Activated T-helper 2 cell treated with anti-CD3 and anti-CD28 coated beads, Interferon-gamma antibody, Interleukin-2, Interleukin-4, amounts not matched to agents 10 μg/mL and 5 μg/mL and 100 μg/mL, durations not matched to agents 14 hours and 24 hours and 36 hours (primary cell): ENCODE measurements at places on chromosomes 5 and 9. TPM values are rescaled to one million over a fixed set of nuclear protein-coding genes. Genes with fewer than 3 reads are reported as not detected.

- DNase-seq = no peak
Observed at GRCh38 chr9:121709798-121710197, 58.4 kb downstream of the DAB2IP start.

DNA sequence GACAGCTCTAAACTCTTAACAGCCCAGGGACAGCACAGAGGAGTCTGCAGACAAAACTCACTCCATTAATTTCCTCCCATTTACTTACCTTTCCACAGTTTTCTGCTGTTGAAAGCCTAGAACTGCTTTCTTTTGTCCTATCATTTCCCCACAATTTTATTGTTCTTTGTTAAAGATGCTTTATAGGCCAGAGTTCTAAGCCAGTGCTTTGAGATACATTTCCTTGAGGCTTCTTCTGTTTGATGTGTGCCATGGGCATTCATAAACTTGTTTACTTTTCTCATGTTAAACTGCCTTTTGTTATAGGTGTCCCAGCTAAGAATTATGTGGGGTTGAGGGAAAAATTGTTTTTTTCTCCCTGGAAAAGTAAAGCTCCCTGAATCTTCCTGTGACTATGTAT is 25.9 kb upstream of the SUB1 start:
- no peak for DNase-seq

DNA sequence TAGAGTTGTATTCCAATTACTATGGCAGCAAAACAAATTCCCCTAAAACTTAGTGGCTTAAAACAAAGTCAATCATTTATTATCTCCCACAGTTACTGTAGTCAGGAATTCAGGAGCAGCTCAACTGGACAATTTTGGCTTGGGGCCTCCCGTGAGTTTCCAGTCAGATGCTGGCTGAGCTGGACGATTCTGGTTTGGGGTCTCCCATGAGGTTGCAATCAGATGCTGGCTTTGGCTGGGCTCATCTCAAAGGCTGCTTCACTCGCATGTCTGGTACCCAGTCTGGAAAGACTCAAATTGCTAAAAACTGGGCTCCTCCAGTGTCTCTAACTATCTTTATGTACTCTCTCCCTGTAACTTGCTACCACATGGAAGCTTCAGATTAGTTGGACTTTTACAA is 130.1 kb downstream of the C5orf15 start:
- no peak for DNase-seq

GRCh38 chr5:126947146-126948010 is 83.0 kb downstream of the MARCHF3 start:
- no peak for DNase-seq

DNA sequence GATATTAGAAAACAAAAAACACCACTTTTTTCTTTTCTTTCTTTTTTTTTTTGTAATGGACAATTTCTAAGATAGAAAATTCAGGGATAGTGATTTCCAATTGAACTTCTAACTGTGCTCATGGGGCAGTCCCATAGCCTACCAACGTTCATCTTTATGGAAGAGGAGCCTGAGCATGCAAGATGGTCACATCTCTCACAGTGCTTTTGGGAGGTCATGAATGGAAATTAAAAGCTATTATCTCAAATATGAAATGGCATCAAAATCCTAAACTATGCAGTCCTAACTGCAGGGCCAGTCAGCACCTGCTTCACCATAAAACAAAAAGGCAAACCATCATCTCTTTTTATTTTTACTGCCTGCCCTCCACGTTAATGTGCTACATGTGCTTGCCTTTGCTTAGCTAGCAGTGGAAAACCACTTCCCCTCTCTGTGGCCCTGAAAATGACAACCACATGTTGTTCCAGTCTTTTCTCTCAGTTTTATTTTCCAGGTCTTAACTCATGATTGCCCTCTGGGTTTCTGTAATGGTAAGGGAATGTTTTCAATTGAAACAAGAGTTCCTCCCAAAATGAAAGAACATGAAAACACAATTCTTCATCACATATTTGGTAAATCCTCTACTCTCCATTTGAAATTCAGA is 16.7 kb downstream of the IFNB1 start:
- peak; percentile 16 for DNase-seq

- no peak for DNase-seq
Observed at GRCh38 chr5:126096442-126097006, 326.7 kb upstream of the GRAMD2B start.

GRCh38 chr5:116518423-116518822 is 56.2 kb downstream of the SEMA6A start:
- no peak for DNase-seq

GRCh38 chr5:94993491-94993890 is 291.4 kb downstream of the MCTP1 start:
- DNase-seq = no peak

GRCh38 chr5:157269761-157270272 is 3.9 kb downstream of the CYFIP2 start:
- DNase-seq = no peak

DNA sequence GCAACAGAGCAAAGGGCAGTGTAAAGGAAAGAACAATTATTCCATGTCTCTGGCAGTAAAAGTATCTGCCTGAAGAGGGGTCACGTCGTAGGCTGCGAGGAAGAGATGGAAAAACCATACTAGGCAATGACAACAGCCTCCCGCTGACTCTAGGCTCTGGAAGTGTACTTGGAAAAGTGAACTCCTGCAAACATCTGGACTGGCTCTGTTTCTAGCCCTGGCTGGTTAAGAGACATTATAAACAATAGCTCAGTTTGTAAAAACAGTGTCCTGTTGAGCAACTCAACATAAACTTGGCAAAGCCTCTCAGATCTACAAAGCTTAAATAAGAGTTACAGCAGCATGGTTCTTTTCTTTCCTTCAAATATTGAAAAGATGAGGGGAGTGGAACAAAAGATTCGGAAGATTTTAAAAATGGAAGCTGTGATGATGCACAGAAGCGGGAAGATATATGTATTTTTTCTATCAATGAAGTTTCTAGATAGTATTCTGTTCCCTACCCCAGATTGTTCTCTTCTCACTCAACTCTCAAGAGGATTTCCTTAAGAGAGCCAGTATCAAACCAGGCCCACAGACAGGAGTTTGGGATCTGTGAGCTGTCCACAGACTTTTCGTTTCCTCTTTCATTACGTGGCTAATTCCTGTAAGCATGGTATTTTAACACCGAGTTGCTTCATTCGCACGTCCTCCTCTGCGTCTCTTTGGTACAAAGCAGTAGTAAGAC is 79.4 kb downstream of the SPTLC1 start:
- DNase-seq = no peak

GRCh38 chr5:173915310-173916014 is 27.3 kb downstream of the CPEB4 start:
- DNase-seq = no peak

- no peak for DNase-seq
Observed at GRCh38 chr9:34034698-34035065, 14.0 kb downstream of the UBAP2 start.

DNA sequence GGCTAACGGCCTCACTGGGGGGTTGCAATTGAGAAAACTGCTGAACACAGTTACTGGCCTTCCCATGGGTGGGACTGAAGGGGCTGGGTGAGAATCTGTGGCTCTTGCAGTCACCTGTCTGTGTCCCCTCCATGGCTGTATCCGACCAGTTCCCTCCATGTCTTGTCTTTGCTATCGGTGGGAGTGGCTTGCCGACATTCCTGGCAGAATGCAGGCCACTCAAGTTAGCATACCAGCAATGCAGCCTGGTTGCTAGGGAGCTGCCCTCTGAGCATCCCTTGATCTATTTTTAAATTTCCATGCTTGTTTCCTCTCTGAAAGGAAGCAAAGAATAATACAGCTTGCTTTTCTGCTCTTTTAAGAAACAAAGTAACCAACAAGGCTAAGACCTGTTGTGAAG is 1509.7 kb upstream of the WWC1 start:
- DNase-seq = no peak

DNA sequence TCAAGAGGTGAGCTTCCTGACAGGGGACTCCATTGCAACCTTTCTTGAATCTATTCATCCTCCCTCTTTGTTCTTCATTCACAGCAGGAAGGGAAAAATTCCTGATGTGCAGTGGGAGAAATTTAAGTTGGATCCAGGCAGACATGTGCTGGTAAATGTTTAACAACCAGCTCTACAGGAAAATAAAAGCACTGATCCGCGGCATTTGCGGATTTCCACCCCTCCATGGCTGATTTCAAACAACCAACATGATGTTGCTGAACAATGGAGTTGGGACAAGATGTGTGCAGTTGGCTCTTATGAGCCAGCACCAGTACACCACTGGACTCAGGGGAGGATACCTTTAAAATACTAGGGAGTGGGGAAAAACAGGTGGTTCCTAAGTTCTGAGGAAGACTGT is 47.0 kb downstream of the SPRY4 start:
- no peak for DNase-seq

GRCh38 chr9:116405321-116405720 is 251.7 kb downstream of the PAPPA start:
- no peak for DNase-seq

- DNase-seq = no peak
Observed at GRCh38 chr9:12516573-12516972, 176.6 kb upstream of the TYRP1 start.

- no peak for DNase-seq
Observed at GRCh38 chr9:118230329-118230728, 526.1 kb downstream of the TLR4 start.

- no peak for DNase-seq
Observed at GRCh38 chr9:28718226-28718625, 1144.9 kb upstream of the C9orf72 start.

DNA sequence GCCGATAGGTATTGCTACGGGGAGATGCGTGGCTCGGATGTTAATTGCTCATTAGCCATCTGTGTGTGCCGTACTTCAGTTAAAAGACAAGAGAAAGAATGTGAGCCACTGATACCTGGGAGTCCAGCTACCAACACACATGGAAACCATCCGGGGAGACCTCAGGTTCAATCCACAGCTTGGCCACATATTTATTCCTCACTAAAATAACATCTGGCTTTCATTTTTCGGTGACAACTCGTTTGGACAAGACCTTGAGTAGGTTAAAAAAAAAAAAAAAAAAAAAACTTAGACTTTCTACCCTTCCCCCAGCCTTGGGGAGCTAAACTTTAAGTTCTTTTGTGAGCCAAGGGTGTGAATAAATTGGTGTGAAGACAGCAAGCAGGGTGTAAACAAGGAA is 84.1 kb downstream of the SLIT3 start:
- no peak for DNase-seq

- no peak for DNase-seq
Observed at GRCh38 chr9:93830012-93830596, 125.1 kb downstream of the BARX1 start.

GRCh38 chr9:108900176-108900575 is 33.7 kb downstream of the ELP1 start:
- DNase-seq = no peak

DNA sequence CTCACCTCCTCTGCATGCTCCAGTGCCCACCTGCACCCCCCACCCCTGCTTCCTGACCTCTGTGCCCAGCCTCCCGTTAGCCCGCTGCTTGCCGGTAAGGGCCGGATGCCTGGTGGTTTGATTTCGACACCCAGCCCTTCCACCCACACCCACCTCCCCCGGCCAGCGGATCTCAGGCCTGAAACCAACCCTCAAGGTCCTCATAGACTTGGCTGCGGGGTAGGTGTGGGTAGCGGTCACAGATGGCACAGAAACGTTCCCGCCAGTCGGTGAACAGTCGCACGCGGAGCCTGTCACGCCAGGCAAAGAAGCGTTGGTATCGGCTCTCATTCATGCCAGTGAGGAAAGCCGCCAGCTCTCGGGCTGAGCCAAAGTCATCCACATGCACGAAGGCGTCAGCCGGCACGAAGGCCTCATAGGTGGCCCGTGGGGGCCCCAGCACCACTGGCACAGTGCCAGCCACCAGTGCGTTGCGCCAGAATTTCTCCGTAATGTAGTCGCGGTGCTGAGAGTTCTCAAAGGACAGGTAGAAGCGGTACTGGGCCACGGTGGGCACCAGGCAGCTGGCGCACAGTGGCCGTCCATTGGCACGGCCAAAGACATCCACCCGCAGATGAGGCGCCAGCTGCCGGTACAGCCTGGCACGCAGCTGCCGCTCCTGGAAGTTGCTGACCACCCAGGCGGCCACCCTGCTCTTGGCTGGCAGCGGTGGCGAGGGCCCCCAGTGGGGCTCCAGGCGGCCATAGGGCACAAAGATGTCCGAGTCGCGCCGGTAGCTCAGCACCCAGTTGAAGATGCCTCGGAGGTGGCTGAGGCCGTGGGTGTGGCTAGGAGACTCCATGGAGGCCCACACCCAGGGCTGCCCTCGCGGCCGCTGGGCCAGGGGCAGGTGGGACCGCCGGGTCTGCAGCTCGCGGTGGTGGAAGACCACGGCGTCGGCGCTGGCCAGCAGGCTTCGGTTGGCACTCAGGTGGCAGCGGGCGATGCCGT is 1.1 kb downstream of the FUT7 start:
- DNase-seq = no peak

GRCh38 chr9:81321551-81321950 is 367.8 kb downstream of the TLE1 start:
- no peak for DNase-seq

DNA sequence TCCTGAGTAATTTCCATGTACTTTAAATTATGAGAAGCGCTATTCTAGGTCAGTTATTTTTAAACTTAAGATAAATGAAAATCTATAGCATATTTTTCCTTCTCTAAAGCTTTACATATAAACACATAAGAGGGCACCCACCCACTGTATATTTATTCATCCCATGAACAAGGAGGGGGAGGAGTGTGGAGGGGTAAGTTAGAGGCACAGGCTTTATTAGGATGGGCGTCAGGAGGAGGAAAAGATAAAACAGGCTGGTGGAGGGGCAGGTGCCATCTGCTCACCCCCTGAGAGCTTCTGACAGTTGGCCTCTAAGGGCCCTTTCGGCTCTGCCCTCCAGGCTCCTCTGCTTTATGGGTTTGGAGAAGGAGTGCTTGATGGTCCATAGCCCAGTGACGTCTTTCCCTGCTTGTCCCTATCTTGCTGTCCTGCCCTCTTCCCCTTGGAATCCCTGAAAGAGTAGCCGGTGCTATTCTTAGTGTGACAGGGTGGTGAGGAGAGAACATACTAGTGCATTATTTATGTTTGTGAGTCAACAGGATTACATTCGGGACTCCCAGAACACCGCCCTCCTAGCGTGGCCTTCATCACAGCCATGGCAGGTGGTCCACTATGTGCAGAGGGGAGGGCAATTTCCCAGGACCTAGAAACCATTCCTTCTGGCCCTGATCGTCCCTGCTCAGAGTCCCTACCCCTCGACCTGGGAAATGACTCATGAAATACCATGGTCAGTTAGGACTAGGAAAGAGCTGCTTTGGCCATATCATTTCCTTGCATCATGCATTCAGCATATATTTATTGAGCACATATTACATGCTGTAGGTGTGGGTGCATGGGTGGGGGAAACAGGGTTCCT is 7.9 kb upstream of the SYNPO start:
- no peak for DNase-seq

CKMT2 gene
- not detected in 2 replicates for total RNA-seq

SHISAL2B gene
- total RNA-seq = not detected in 2 replicates

FUT7 gene
- total RNA-seq = 0.21 TPM in 1 of 2 replicates, not detected in the other

GABRA1 gene
- not detected in 2 replicates for total RNA-seq

NAIP gene
- total RNA-seq = 7.1 and 7.4 TPM in 2 replicates

TPPP gene
- total RNA-seq = 0.09 and 0.11 TPM in 2 replicates

ARHGEF39 gene
- total RNA-seq = 11.1 and 12.3 TPM in 2 replicates

PCDHGA2 gene
- total RNA-seq = 0.09 and 0.11 TPM in 2 replicates

CDH9 gene
- total RNA-seq = not detected in 2 replicates

OBP2A gene
- not detected in 2 replicates for total RNA-seq

LCNL1 gene
- total RNA-seq = not detected in 2 replicates

CLIC3 gene
- total RNA-seq = not detected in 2 replicates

TRMO gene
- 13.4 and 15.3 TPM in 2 replicates for total RNA-seq

GHR gene
- total RNA-seq = not detected in 2 replicates
